T-helper 2 cell treated with Interferon-gamma antibody and Interleukin-4, amounts not matched to agents 5 μg/mL and 100 μg/mL, for 36 hours (primary cell): ENCODE measurements at places on chromosomes 5 and 9.

GRCh38 chr9:27086818-27087680, 22.0 kb upstream of the TEK start:
- no peak for DNase-seq

- DNase-seq = no peak
These were observed 589.9 kb downstream of the DNAH5 start for GRCh38 chr5:13354611-13355010.

DNA sequence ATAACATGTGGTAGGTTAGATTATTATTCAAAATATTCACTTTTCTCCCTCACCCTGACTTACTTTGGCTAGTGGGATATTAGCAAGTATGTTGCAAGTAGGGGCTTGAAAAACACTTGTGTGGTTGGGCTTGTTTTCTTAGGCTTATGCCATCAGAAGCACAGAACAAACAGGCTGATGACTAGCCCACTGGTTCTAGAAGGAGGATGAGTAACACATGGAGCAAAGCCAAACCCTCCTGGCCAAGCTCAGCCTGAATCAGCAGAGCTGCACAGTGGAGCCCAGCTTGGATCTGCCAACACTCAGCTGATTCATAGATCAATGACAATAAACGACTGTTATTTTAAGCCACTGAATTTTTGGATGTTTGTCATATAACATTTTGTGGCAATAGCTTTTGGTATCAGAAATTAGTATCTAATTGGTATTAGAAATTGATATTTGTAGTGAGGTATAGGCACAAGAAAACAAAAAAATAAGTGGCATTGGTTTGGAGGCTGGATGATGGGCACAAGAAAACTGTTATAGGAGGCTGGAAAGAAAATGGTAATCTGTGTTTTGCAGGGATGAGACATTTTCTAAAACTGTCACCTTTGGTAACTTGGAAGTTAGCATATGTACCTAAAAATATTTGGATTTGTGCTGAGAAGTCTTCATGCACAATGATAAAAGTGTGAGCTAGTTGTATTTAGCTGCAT, 46.1 kb upstream of the ZBED3 start:
- no peak for DNase-seq

DNA sequence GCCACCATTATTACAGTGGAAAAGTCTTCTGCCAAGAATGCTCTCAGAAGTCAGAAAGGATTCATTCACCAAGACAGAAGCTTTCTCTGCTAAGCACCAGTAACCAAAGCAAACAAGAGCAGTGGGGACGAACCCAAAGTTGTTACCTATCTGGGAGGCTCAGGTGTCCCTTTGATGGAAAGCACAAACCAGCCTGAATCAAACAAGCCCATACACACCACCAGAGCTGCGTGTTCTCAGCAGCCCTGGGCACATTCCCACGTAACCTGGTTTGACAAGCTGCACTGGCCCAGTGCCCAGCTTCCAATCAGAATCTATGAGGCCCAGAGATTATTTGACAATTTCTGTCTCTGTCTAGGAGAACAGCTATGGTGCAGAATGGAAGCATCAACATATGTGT, 252.6 kb downstream of the ACTL7B start:
- no peak for DNase-seq

- no peak for DNase-seq
These were observed 54.6 kb downstream of the SUB1 start for GRCh38 chr5:32639943-32640342.

GRCh38 chr5:67942421-67942820, 273.1 kb upstream of the PIK3R1 start:
- DNase-seq = no peak

GRCh38 chr5:63228154-63228553, 649.5 kb downstream of the LRRC70 start:
- no peak for DNase-seq

- DNase-seq = no peak
These were observed 4.1 kb downstream of the CCDC127 start for GRCh38 chr5:213803-214395.

GRCh38 chr5:150616024-150616470, 24.4 kb upstream of the SYNPO start:
- no peak for DNase-seq

- DNase-seq = no peak
These were observed 145.7 kb downstream of the ARHGAP26 start for GRCh38 chr5:142915813-142916424.

DNA sequence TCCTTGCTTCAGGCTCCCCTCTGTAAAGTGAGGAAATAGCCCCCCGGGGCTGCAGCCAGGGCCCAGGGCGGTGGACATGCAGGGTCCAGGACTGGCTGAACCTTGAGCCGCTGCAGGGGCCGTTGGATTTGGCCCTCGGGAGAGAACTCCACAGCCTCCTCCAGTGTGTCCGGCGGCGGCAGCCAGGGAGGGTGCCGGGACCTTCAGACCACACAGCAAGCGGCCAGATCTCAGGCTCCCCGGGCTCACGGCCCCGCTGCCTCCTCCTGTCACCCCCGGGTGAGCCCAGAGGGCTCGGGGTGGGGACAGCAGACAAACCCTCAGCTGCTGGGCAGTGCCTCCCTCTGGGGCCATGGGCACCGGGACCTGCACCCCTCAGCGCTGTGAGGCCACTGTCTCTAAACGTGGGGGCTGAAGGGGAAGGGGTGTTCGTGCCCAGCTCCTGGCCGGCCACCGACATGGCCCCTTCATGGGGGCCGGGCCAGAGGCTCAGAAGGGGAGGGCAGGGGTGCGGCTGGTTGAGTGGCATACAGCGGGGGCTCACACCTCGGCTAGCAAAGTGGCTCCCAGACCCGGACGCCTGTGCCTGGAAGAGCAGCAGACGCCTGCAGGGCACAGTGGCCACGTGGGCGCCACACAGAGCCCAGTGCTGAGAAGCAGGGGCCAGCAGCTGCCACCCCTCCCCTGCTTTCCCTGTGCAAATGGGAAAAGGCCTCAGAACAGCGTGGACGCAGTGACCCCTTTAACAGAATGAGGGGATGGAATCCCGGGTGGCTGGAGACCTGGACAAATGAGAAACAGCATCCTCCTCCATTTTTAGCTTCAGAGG, 19.7 kb downstream of the SLC9A3 start:
- no peak for DNase-seq

- DNase-seq = no peak
These were observed 221.6 kb upstream of the RPS23 start for GRCh38 chr5:82499725-82500244.

- DNase-seq = no peak
These were observed 161.3 kb downstream of the YIPF5 start for GRCh38 chr5:144009116-144009515.

DNA sequence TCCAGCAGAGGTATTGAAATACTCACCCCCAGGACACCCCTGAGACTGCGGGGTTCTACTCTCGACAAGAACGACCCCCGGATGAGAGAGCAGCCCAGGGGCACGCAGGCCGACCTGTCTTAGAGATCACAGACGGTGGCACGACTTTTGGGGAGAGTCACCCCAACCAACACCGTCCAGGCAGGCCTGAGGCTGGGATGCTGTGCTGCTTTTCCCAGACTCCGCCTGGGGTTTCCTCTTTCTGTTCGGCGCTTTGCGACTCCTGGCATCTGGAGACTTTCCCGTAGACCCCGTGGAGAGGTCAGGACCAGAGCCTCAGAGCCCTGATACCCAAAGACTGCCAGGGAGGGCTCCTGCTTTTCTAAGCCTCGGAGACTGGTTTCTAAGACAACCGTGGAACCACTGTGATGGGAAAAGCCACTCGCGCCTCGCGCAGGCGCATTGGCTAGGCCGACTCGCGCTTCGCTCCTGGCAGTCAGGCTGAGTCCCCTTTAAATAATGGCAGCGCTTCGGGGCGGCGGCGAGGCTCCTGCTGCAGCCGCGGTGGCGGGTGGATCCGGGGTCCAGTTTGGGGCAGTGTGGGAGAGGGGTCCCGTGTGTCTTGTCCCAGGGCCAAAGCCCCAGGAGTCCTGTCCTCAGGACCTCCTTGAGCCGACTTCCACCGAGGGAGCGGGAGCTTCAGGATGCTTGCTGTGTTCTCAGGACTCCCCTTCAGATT, 484.0 kb downstream of the SPATA31A7 start:
- DNase-seq = no peak

- DNase-seq = no peak
These were observed 100.4 kb downstream of the IRX2 start for GRCh38 chr5:2651116-2651515.

GRCh38 chr9:68462105-68462775, 78.4 kb downstream of the TMEM252 start:
- no peak for DNase-seq

DNA sequence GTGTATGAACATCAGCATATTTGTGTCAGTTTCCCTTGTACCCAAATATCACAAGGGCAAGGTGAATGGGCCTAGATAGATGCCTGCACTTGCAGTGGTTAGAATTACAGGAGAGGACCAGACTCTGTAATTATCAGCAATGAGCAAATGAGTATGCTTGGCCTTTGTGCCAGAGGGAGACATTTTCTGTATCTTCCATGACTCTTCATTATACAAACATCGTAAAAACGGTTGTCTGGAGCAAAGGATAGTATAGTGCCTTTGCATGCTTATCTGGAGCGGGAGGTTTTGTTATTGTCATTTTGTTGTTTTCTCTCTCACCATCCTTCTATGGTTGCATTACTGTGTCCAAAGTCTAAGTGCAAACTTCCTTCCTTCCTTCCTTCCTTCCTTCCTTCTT, 1568.5 kb upstream of the NUDT12 start:
- no peak for DNase-seq

- no peak for DNase-seq
These were observed 25.9 kb upstream of the PTAR1 start for GRCh38 chr9:69785757-69786156.

GRCh38 chr5:160919626-160920025, 67.6 kb upstream of the ATP10B start:
- DNase-seq = no peak

- no peak for DNase-seq
These were observed 28.2 kb downstream of the C9orf152 start for GRCh38 chr9:110179734-110180133.

DNA sequence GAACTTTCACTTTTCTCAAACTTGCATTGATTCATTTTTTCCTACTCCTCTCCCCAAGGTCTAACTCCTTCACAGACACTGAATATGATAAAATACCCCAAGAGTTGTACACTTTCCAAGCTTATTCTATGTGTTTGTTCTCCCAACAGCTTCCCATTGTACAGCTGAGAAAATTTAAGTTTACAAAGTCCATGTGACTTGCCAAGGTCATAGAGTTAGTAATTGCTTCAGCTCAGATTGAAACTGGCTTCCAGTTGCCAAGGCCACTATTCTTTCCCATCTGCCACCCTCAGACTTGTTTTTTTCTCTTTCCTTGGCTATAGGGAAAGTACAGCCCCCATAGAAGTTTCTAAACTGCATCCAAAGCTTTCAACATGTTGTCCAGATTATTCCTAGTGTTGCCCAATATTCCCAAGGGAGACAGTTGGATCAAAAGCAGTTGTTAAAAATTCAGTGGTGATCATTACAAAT, 34.8 kb downstream of the TNFSF8 start:
- DNase-seq = no peak

GRCh38 chr5:3511519-3511918, 84.1 kb upstream of the IRX1 start:
- no peak for DNase-seq

- no peak for DNase-seq
These were observed 446 bp downstream of the NXNL2 start for GRCh38 chr9:88535226-88536022.

DNA sequence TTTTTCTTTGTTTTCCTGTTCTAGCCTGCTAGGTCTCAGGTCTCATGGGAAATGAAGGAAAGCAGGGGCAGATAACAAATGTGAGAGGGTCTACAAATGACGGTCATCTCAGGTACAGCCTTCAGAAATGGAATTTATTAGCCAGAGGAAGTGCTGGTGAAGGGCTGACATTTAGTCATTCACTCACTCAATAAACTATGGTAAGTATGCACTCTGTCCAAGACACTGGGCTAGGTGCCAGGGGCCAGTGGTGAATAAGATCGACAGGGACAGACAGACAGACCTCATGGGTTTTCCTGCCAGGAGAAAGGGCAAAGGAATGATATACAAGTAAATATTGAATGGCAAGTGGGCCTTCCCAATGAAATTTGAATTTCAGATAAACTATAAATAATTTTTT, 6.3 kb downstream of the PDE6A start:
- no peak for DNase-seq

DNA sequence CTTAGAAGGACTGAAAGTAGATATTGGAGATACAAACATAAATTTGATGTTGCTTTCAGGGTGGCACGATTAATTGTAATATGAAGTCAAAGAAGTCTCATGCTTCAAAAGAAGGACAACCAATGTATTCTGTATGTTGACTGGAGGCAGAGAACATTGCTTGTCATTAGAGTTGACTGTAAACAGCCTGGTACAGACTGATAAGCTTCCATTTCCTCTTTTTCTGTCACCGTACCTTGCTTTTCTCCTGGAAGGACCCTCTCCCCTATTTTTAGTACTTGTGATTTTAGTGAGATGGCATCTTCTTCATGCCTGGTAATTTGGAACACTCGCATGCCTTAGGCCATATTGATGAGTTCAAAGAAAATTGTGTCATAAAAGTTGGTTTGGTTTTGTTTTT, 809.4 kb downstream of the PRELID2 start:
- no peak for DNase-seq

DNA sequence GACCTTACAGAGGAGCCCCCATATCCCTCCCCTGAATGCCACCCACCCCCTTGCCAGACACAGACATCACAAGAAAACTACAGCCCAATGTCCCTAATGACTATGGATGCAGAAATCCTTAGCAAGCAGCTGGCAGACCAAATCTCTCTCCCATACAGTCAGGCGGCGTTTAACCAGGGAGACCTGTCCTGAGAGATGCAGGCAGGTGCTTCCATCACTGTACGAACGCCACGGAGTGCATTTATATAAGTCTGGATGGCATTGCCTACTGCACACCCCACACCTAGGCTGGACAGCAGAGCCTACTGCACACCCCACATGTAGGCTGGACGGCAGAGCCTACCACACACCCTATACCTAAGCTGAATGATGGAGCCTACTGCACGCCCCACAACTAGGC, 34.4 kb upstream of the SARDH start:
- DNase-seq = no peak

- DNase-seq = no peak
These were observed 826 bp downstream of the GPRIN1 start for GRCh38 chr5:176608937-176609723.

DNA sequence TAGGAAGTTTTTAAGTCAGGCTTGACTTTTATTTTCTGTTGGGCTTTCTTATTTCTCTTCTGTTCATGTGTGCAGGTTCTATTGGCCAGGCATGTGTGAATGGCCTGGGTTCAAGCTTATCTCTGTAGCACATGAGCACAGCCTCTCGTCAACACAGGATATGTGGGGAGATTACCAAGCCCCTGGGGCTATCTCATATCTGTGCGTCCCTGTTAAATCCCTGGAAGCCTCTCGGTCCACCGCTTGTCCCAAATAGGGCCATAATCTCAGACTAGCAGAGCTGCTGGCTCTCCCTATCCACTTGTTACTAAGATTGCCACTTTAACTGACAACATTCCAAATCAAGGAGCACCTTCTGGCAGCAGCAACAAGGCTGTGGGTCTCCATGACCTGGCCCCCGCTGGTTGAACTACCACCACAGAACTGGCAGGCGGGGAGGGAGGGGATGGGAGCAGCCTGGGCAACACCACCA, 28.4 kb upstream of the EBF1 start:
- no peak for DNase-seq

GRCh38 chr5:10591159-10591558, 27.3 kb downstream of the ANKRD33B start:
- DNase-seq = no peak

- no peak for DNase-seq
These were observed 10.5 kb downstream of the SHISAL2B start for GRCh38 chr5:64700765-64701164.

- no peak for DNase-seq
These were observed 17.0 kb upstream of the CMBL start for GRCh38 chr5:10324518-10325370.

- DNase-seq = no peak
These were observed 83.2 kb upstream of the TAS2R1 start for GRCh38 chr5:9713356-9713755.
